ENCODE measurements at places on chromosomes 4 and X.
A peak's percentile ranks its signal among the peaks of the same experiment; 100 is the strongest.

GRCh38 chr4:113221990-113222389 lies 172.5 kb downstream of the ANK2 start:
- DNase-seq = peak; percentile 29

GRCh38 chr4:149076401-149076800 lies 634.2 kb upstream of the NR3C2 start:
- DNase-seq = no peak

DNA sequence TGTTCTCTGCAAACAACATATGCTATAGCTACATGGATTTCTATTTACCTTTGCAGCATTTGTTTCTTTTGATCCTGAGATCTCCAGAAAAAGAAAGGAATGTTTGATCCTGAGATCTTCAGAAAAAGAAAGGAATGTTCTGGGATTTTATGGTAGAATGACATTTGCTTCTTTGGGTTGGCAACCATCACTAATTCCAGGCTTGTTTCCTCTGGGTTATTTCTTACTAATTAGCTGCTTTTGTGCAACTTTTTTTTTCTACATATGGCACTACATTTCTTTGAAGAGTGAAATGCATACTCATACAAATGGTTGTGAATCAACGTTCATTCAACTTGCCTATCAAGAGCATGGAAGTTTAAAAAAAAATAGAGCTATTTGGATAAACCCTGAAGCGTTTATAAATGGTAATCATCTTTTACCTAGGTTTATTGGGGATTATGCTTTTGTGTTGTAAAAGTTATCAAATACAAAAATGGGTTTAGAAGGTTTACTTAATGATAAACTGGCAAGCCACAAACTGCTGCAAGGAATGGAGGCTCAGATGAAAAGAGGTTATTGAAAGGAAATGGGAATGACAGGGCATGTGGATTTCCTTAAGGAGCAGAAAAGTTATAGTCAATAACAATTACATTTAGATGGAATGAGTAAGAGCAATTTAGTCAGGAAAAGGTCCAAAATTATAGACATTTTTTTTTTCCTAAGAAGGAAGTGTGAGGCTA lies 95.6 kb upstream of the PCDH18 start:
- no peak for DNase-seq

- DNase-seq = no peak
Measured at GRCh38 chrX:155259752-155260151, 4.5 kb downstream of the RAB39B start.

GRCh38 chr4:36152735-36153134 lies 91.6 kb downstream of the ARAP2 start:
- no peak for DNase-seq

- no peak for DNase-seq
Measured at GRCh38 chr4:145781351-145781750, 101.4 kb downstream of the C4orf51 start.

DNA sequence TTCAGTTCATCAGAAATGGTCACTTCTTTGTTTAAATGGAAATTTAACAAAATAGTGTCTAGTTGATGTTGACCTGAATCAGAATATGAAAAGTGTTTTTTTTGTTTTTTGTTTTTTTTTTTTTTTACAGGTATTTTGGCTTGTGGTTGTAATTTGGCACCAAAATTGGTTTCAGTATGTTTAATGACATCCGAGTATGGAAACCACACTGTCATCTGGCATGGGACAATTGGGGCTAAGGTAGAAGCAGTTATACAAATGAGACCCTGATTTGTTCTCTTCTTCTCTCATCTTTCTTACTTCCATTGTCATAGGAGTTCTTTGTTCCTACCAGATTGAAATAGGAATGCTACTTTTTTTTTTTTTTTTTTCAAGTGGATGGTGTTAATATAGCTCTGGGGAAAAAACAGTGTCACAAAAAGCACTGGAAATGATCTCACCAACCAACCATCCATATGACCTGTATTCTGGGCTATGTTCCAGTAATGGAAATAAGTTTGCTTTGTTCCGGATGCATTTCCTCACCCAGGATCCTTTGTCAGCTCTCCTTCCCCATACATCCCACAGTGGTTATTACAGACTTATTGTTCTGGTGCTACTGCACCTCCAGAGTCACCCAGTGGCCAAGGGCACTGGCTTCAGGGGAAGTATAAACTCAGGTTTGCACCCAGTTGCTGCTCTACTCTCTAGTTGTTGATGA lies 95.8 kb downstream of the ATXN3L start:
- DNase-seq = peak; percentile 82

GRCh38 chrX:26352891-26353430 lies 137.0 kb downstream of the MAGEB5 start:
- no peak for DNase-seq
